ENCODE measurements at places on chromosomes 2 and 18.

DNA sequence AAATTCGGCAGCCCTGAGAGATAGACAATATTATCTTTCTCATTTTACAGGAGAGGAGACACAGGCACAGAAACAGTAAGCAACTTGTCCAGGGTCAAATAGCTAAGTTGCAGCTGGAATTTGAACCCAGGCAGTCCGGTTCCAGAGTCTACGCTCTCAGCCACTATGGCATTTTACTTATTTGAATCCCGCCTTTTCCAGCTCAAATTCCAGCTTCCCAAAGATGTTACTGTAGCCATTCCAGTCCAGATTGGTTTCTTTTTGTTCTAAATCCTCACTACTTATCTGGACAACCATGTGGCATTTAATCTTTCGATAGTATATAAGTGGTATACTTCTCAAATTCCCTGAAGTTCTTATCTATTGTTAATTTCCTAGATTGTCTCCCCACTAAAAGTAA lies 125.7 kb downstream of the NBAS start:
- DNase-seq: no peak

GRCh38 chr18:71405169-71405809 lies 1116.4 kb downstream of the SOCS6 start:
- no peak for DNase-seq

- no peak for DNase-seq
Measured at GRCh38 chr2:150571121-150571520, 83.7 kb upstream of the RND3 start.

DNA sequence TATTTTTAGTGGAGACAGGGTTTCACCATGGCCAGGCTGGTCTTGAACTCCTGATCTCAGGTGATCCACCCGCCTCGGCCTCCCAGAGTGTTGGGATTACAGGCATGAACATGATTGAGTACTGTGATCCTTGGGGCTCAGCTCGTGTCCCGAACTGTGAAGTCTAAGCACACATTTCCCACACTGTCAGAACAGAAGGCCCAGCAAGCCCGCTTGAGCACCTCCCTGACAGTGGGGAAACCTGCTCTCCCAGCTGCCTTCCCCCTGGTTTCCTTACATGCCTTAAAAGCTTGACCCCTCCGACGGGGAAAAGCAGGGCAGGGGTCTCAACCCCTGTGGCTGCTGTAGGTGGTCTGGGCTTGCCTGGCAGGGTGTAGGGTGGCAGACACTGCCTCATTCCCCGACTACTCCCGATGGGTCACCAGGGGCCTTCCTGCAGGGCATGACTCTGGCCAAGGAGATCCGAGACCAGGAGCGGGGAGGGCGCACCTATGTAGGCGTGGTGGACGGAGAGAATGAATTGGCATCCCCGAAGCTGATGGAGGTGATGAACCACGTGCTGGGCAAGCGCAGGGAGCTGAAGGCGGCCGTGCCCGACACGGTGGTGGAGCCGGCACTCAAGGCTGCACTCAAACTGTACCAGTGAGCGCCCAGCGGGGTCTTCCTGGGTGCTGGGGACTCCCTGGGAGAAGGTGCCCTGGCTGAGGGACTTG lies 10.1 kb downstream of the VIL1 start:
- no peak for DNase-seq

DNA sequence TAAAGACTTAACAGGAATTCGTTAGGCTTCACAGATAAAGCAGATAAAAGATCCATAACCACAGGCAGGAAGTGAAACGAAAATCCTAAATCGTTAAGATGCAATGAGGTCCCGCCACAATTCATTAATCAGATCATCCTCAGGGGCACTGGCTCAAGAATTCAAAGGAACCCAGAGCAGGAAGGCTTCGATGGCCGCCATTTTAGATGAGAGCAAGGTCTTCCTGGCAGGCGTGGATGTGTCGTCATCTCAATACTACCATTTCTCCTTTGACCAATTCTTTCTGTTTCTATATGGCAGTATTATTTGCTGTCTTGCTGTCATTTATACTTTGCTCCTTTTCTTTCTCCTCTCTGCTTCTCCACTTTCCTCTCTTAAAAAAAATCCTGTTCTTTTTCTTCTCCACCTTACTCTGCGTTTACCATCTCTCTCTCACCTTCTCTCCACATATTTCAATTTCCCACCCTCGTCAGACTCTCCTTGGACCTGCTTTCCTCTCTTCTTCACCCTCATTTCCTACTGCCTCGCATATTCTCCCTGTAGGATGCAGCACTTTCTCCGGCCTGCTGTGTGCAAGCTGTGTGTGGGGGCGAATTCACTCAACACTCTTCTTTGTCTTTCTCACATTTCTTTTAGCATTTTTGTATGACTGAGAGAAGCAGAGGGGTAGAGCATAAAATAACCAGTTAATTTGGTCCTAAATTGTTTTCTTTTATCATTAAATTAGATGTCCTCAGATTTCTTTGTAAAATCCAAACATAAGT lies 35.1 kb upstream of the LHCGR start:
- DNase-seq: peak; percentile 77

DNA sequence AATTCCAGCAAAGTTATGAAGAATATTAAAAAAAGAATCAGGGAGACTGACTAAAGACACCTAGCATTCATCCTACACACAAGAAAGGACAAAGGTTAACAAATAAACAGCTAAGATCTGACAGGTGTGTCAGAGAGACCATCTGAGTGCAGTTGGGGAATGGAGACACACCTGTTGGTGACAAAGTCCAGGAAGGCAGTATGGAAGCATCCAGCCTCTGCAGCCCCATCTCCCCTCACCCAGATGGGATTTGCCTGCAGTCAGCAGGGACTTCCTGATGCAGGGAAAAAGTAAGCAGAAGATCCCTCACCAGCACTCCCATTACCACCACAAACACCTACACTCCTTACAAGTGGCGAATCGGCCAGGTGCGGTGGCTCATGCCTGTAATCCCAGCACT lies 37.9 kb downstream of the USP34 start:
- no peak for DNase-seq

- DNase-seq: no peak
Measured at GRCh38 chr2:73324126-73324725, 30.9 kb upstream of the EGR4 start.

- no peak for DNase-seq
Measured at GRCh38 chr2:159075727-159076126, 107.3 kb downstream of the TANC1 start.

DNA sequence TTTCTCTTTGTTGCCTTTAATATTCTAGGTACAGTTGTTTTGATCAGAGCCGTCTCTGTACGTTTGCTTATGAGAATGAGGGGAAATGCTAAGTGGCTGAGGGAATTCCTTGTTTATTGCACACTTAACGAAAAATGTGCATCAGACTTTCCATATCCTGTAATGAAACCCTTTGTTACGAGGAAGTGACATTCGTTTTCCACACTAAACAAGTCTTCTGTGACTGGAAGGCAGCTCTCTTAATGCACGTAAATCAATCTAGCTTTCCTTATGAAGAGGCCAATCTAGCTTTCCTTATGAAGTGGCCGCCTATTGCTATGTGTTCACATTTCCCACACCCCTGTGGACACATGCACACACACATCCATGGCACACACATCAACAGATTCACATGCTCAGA lies 186.2 kb downstream of the SNTG2 start:
- no peak for DNase-seq

Data from posterior cingulate gyrus (tissue), 11 donors.